Peyer's patch (tissue), 4 donors: ENCODE measurements at places on chromosomes 11 and 22.

- DNase-seq = no peak
Measured at GRCh38 chr11:36249246-36249645, 40.0 kb downstream of the COMMD9 start.

GRCh38 chr11:33545931-33546330, 154.7 kb downstream of the C11orf91 start:
- no peak for DNase-seq

DNA sequence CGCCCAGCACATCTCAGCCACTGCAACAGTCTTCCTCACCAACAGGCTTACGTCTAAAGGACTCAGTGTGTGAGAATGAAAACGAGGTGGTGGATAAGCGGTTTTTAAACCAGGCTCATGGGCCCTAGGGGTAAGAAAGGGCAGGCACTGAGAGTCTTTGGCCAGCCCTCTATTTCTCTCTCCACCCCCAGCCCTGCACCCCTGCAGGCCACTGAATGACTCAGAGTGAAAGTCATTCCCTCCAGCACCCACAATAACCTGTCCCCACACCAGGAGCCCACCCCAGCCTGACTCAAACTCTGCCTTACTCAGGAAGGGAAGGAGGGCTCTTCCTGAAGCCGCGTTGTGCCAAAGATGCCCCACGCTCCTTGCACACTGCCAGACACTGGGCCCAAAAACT, 72.0 kb downstream of the LARGE1 start:
- no peak for DNase-seq

DNA sequence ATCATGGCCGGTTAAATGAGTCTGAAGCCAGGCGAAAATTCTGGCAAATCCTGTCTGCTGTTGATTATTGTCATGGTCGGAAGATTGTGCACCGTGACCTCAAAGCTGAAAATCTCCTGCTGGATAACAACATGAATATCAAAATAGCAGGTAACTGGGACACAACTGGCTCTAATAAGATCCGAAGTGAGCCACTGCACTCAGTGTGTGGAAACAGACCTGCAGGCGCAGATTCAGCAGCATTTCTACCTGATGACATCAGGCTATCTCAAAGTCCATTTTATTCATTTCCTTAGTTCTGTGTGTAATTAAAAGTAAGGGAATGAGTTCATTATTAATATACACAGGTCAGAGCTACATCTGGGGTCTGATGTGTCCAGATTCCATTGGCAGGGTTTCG, 78.2 kb downstream of the PPP2R1B start:
- DNase-seq = no peak

GRCh38 chr22:48950151-48950915, 877.3 kb downstream of the BRD1 start:
- peak; percentile 34 for DNase-seq
